ENCODE measurements at places on chromosomes 13 and 19.

- DNase-seq: peak; percentile 69
Observed at GRCh38 chr13:97122381-97122996, 99.6 kb upstream of the MBNL2 start.

- DNase-seq: no peak
Observed at GRCh38 chr13:22169473-22169872, 498.6 kb downstream of the FGF9 start.

GRCh38 chr13:56659041-56659471 lies 481.7 kb upstream of the PRR20A start:
- no peak for DNase-seq

GRCh38 chr13:105602956-105603670 lies 932.3 kb downstream of the EFNB2 start:
- DNase-seq: no peak

GRCh38 chr13:103976371-103976770 lies 910.2 kb upstream of the SLC10A2 start:
- no peak for DNase-seq

- DNase-seq: peak; percentile 38
Observed at GRCh38 chr19:33175886-33176669, 18.1 kb upstream of the LRP3 start.

DNA sequence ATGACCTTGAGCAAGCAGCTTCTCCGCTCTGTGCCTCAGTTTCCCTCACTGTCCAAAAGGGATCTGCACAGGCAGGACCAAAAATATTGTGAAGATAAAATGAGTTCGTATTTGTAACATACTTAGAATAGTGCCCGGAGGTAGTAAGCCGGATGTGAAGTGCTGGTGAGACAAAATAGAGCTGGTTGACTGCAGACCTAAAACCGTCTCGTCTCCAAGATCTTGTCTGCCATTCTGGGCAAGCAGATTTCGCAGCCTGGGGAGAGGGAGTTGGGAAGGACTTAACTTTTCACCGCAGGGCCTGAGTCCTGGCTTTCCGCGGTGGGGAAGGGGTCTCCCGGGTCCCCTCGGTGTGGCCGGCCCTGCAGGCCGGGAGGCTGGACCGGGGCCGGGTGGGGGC lies 8.2 kb upstream of the BBC3 start:
- DNase-seq: no peak

GRCh38 chr13:41567363-41567762 lies 110.0 kb downstream of the RGCC start:
- DNase-seq: no peak

- DNase-seq: no peak
Observed at GRCh38 chr19:6967967-6968366, 53.3 kb downstream of the MBD3L2B start.

- peak; percentile 42 for DNase-seq
Observed at GRCh38 chr19:1232652-1233072, 5.1 kb downstream of the CBARP start.

DNA sequence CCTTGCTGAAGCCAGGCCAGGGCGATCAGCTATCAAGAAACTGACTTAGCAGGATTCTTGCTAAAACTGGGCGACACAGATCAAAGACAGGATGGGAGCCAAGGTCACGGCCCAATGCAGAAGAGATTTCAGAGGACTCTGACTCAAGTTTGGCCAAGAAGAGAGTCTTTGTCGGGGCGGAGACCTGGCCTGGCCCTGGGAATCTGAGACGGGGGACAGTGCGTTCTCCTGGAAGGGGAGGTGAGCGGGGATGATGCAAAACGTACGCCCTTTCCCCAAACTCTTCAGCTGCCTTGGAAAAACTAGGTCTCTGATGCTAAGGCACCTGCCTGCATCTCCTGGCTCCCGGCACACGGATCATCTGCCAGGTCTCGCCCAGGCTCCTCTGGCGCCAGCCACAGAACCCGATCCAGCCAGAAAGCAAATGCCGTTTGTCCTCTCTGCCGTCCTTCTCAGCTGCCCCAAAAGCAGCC lies 9.8 kb downstream of the MVB12A start:
- DNase-seq: no peak

DNA sequence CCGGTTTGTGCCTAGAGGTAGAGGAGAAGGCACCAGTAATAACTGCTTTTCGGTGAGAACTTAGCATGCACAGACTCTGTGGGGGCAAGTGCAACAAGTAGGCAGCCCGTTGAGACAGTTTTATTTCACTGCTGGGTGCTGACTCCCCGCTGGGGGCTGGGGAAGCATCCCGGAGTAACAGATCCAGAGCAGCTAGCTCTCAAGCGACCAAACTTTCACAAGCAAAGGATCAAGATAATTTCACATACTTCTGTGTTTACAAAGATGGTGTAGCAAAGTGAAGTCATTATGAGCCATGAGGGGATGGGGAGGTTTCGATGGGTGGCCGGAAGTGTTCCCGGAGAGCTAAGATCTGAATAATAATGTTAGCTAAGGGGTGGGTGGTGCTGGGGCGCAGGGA lies 2.8 kb downstream of the NACC1 start:
- DNase-seq: peak; percentile 72

DNA sequence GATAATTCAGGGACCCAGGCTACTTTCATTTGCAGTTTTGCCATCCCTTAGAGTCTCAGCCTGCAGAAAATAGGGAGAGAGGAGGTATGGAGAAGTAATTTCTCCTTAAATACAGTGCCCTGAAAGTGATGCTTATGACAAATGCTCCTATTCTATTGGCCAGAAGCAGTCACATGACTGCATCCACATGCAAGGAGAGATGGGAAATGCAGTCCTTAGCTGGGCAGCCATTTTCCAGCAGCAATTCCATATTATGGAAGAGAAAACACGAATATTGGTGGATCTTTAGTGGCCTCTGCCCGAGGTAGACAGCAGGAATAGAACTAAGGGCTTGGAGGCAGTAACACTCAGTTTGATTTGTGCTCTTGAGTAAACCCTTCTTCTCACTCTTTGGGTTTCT lies 39.4 kb downstream of the VAV1 start:
- DNase-seq: peak; percentile 16

DNA sequence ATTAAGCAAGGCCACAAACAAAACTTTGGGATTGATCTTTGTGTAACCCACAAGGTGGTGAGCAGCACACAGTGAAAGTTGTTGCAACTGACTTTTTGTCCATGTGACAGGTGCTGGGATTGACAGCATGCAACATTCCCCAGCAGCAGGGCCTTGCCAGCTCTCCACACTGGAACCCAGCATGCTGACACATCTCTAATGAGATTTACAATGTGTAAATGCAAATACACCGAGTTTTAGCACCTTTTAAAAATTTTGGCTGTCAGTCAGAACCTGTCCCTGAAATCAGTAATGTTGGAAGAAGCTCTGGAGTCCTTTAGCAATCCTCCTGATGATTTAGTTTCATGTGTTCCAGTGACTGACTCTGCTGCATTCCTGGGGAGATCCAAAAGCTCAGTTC lies 16.5 kb upstream of the PCDH8 start:
- no peak for DNase-seq

DNA sequence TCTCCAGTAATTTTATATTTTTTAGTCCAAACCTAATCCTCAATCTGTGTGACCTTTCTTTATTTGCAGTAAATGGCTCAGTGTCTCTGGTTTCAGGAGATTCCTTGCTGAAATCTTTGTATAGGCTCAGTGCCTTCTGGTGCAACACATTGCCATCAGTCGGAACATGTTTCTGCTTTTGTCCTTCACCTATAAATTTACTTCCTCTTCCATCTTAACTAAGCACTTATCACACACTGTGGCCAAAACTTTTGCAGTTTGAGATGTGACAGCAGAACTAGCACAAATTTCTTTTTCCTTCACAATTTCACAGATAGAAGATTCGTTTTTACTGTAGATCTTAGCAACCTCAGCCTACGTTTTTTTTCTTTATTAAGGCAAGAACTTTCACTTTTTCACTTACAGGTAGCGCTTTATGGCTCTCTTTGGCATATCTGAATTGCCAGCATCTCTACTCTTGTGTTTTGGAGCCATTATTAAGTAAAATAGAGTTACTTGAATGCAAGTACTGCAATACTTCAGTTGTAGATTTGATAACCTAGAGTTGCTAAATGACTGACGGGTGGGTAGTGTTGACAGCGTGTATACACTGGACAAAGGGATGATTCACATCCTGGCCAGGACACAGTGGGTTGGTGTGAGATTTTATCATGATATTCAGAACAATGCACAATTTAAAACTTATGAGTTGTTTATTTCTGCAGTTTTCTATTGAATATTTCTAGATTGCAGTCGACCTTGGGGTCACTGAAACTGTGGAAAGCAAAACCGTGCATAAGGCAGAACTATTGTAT lies 44.3 kb downstream of the NDFIP2 start:
- DNase-seq: no peak

- no peak for DNase-seq
Observed at GRCh38 chr19:9039728-9040127, 29.5 kb upstream of the MUC16 start.

- no peak for DNase-seq
Observed at GRCh38 chr13:19961489-19961888, 3.0 kb downstream of the ZMYM2 start.

DNA sequence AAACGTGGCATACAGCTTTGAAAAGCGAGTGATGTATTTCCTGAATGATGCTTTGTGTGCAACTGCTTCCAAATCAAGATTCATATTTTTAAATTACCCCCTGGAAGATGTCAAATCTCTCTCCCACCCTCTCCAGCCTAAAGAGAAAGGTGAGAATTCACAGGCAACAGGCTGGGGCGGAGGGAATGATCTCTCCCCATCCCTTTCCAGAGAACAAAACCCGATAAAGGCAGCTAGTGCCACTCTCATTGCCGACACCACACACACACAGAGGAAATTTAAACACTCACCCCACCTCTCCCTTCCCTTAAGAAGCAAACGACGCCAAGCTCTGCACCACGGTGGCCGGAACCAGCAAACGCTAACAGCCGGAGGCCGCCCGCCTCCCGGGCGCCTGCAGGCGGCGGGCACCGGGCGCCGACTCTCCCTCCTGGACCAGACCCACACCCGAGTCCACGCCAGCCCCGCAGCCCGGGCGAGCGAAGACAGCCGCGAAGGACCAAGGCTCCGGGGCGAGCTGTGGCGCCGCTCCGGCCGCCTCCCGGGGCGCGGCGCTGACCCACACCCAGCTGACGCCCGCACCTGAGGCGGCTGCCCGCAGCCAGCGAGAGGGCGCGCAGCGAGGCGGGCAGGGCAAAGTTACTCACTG lies 477 bp downstream of the LNX2 start:
- DNase-seq: peak; percentile 40

DNA sequence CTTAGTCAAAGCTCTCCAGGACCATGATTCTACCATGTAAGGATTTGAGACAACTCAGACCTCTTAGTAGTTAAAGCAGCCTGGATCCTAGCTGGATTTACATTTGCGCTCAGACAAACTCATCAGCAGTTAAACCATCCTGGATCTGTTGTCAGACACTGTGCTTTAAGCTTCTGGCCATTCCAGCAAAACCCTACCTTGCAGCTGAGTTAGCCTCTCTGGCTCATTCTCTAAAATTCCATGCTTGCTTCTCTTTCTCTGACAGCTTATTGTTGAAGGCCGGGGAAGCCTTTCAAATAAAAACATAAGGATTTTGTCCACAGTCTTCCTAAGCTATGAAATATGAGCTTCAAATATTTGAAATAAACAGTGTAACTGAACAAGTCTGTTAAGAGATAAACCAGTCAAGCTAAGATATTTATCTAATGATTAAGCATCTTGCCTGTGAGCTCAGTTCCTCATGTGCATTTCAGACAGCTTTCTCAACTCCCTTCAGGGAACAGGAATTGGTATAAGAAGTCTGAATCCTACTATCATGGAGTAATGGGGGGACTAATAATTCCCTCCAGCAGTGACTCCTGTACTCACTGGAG lies 89.3 kb downstream of the SLAIN1 start:
- no peak for DNase-seq

DNA sequence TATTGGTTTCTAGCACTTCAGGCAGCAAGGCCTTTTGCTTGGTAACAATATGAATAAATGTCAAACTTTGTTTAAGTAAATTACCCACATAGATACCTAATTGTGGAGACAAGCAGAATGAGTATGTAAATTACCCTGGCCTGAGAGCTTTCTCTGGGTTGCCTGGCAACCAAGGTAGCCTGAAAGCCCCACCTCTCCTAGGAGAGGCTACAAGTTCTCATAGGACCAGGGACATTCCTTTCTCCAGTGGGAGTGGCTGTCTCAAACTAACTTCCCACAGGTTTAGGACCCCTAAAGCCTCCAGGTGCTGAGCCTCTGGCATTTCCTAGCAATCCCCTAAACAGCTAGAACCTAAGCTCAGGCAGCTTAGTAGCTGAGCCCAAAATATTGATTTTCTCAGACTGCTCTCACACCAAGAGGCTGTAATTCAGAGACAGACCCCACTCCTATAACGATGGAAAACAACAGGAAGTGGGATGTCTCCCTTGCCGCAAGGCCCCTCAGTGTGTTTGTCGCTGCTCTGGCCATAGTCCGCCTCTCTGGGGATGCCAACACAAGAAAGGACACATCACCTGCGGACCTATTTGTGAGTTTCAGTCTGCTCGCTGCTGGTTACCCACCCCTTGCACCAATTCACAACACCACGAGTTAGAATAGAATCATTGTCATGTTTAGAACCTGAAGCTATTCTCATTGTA lies 207.3 kb downstream of the DLEU7 start:
- no peak for DNase-seq

DNA sequence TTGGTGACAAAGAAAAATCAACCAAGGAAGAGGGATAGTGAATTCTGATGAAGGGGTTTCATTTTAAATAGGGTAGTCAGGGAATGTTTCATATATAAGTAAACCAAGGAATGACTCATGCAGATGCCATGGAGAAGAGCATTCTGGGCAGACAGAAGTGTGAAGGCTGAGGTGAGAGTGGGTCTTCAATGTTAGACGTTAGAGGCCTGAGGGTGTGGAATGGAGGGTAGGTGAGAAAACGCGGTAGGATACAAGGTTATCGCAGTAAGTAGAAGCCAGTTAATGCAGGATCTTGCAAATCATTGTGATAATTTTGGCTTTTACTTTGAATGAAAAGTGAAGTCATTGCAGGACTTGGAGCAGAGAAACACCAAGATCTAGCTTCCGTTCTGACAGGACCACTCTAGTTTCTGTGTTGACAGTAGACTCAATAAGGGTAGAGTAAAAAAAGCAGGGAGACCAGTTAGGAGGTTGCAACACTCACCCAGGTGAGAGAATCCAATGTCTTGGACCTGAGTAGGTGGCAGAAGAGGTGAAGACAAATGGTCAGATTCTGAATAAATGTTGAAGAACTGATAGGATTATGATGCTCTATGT lies 225.2 kb upstream of the TMTC4 start:
- DNase-seq: no peak

DNA sequence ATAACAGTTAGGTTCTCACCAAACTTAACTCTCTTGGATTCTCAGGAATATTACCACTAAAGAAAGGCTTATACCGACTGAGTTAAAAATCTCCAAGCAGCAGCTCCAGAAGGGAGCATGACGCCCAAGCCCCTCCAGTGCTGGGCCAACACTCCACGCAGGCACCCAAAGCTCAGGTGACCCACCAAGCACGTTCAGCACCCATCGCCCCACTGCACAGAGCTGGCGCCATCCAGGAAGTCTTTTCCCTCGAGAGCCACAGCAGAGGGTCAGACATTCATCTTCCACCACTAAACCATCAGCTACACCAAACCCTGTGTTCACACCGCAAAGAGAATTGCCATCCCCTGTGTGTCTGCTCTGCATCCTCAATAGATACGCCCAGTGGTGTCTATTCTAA lies 65.7 kb downstream of the SOX1 start:
- DNase-seq: no peak
